OCI-LY7 (cell line): ENCODE measurements at places on chromosomes 12 and 14.

GRCh38 chr12:96226401-96226800, 32.2 kb downstream of the ELK3 start:
- DNase-seq = no peak

DNA sequence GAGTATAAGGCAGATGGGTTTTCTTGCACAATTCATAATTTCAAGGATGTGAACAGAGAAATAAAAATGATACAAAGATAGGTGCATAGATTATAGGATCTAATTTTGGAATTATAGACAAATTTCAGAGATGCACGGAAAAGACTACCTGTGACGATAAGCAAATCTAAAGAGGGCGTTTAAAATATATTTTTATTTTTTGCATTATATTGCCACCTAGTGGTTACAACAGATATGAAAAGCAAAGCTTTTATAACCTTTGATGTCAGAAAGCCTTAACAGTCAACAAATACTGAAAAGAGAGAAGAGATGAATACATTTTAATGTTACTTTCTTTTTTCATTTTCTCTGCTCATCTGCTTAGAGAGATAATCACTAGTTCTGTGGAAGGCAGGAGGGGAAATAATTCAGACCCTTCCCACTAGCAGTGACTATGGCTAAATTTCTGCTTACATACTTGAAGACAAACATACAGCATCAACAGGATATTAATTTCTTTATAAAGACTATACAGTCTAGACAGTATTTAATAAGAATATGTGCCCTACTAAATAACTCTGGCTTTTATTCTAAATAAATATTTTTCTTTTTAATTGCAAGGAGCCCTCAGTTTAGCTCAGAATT, 46.3 kb downstream of the NTS start:
- peak; percentile 49 for DNase-seq

DNA sequence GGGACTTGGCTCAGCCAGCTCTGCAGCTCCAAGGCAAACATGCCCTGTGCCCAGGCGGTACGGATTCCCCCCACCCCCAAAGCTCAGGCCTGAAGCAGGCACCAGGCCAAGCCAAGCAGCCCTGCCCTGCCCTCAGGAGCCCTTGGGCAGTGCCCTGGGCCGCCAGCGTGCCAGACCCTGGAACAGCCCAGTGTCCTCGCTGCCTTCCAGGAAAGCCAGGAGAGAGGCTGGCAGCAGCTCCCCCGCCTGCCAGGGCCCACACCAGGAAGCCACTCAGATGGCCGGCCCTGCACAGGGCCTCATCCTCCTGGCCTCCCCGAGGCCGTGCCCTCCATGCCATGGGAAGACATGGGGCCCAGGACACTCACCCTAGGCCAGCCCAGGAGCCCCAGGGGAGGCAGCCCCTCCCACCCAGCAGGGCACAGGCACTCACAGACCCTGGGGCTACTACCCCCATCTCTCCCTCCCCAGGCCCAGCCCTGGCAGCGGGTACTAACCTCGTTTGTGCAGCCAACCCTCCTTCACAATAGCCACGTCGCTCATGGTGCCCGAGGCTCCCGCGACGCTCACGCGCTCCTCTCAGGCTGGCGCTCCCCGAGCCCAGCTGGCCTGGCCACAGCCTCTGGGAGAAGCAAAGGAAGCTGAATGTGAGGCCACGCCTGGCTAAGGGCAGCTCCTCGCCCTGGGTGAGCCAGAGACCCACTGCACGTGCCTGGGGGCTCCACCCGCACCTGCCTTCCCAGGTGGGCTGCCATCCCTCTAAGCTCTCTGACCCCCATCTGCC, 3.3 kb downstream of the AKT1 start:
- no peak for DNase-seq

- no peak for DNase-seq
Measured at GRCh38 chr12:78062786-78063185, 232.1 kb downstream of the NAV3 start.

DNA sequence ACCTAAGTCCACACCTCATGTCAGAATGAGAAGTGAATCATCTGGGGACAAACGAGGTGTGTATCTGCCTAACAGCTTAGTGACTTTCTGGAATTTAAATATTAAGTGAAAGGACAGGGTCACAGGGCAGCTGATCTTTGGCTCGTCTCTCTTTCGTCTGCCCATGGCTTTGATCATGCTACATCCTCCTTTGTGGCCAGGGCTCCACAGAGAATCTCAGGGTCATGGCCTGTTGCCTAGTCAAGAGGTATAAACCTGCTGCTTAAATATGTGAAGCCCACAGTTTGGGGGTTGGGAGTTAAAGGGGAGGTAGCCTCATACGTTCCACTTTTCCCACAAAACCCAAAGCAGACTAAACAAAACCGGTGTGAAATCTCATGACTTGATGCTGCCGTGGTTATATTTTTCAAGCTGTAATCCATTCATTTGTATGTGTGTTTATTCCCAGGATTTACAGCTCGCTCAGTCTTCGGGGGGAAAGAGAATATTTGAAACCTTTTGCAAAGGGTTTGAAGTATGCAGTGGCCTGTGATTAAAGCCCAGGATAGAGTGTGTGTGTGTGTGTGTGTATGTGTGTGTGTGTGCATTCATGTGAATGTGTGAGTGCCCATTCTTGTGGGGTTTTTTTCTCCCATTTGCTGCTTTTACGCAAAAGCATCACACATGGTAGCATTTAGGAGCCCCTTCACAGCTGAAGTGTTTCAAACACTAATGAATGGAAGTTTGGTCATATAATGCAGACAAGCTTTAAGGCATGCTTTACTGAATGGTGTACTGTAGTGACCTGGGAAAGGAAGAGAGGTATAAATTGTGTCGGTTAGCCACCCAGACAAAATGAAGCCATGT, 137.1 kb downstream of the HMGA2 start:
- DNase-seq = no peak

GRCh38 chr14:61611880-61612630, 83.3 kb upstream of the HIF1A start:
- DNase-seq = no peak
